Muscle of leg (tissue), 16 donors: ENCODE measurements at places on chromosomes 5 and 9. TPM values are rescaled to one million over a fixed set of nuclear protein-coding genes. Genes with fewer than 3 reads are reported as not detected.

PCDHAC2 gene
- 3.9 TPM for polyA plus RNA-seq

DNA sequence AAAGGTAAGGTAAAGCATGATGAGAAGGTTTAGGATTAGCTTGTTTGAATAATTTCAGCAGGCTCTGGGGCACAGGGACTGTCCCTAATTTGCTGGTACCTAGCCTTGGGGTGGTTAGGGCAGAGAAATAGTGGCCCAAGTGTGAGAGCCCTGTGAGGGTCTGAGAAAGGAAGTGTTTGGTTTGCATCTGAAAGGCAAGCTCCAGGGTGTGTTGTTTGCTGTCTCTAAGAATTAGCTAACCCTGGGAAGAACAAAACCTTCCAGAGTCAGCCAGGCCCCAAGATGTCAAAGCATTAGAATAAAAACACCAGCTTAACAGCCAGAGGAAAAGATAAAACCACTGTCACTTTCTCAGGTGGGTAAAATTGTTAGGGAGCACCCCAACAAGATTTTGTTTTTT lies 31.0 kb downstream of the TMEM252 start:
- no peak for DNase-seq
- no peaks in the 10 kb centered on the region for H3K36me3 ChIP-seq
- H3K27ac ChIP-seq, result no peak overlapping the region
- H3K4me3 ChIP-seq, result no peak overlapping the region
- H3K27me3 ChIP-seq, result no peaks in the 10 kb centered on the region
- H3K4me1 ChIP-seq, result peaks cover 5% of the 10 kb centered on the region

ARID3C gene
- polyA plus RNA-seq, result not detected

DNA sequence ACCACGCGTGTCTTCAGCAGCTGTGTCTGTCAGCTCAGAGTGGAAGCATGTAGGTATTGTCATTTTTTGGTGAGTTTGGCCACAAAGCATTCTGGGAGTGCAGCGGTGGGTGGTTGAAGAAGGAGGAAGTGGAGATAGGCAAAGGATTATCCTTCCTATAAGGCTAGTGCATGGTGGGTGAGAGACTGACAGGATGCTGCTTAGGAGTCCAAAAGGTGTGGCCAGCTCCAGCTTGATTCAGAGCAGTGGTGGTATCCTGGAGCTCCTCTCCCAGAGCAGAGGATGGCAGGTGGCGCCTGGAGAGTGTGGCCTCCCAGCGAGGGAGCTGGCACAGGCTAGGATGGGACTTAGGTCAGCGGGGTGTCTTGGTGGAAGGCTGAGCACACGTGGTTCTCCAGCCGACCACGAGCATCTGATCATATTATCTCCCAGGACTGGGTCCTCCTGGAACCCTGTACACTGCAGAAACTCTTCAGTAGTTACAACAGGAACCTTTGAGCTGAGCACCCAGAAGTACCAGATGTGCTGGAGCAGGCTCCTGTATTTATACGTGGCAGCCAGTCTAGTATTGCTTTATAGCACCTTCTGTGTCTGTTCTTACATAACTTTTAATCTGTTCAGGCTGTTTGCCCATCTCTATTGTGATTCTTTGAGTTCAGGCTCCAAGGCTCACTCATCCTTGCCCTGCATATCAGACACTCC lies 29.6 kb downstream of the MAML1 start:
- peaks cover 18% of the 10 kb centered on the region for H3K36me3 ChIP-seq
- H3K27me3 ChIP-seq, result no peaks in the 10 kb centered on the region
- peaks cover 39% of the 10 kb centered on the region for H3K4me1 ChIP-seq
- H3K27ac ChIP-seq, result peak overlapping the region; percentile 29

DNA sequence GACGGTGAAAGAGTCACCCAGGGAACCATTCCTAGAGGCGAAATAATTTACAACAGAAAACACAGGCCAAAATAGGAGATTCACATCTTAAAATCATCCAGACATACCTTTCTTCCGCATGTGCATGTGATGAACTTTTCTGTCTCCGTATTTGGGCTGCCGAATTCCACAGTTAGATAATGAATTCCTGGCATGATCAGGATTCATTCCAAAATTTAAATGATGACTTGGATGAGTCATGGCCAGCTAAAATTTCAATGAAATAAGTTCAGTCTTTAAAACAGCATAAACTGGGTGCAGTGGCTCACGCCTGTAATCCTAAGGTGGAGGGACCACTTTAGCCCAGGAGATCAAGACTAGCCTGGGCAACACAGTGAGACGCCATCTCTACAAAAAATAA lies 82.7 kb downstream of the DROSHA start:
- no peak overlapping the region for H3K27ac ChIP-seq
- no peak overlapping the region for H3K4me3 ChIP-seq
- H3K36me3 ChIP-seq, result peaks cover 35% of the 10 kb centered on the region
- DNase-seq, result no peak
- no peaks in the 10 kb centered on the region for H3K27me3 ChIP-seq
- no peaks in the 10 kb centered on the region for H3K4me1 ChIP-seq

DNA sequence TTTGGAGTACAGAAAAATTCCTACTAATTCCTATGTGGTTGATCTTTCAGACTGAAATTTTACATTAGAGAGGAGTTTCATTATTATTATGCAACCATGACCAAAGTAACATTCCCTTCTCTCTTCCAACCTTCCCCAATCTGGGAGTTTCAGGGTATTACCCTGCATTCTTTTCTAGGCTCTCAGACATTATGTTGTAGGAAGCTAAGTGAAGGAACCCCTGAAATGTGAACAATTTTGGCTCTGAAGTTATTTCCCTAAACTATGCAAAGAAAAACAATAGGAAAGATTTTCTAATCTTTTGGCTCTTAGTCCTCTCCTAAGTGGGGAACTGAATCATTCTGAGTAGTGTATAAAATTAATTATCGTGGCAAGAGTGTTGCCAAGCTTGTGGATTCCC lies 63.3 kb upstream of the ZFAND5 start:
- no peak overlapping the region for H3K4me3 ChIP-seq
- no peaks in the 10 kb centered on the region for H3K27me3 ChIP-seq
- H3K36me3 ChIP-seq, result no peaks in the 10 kb centered on the region
- peak; percentile 25 for DNase-seq

DNA sequence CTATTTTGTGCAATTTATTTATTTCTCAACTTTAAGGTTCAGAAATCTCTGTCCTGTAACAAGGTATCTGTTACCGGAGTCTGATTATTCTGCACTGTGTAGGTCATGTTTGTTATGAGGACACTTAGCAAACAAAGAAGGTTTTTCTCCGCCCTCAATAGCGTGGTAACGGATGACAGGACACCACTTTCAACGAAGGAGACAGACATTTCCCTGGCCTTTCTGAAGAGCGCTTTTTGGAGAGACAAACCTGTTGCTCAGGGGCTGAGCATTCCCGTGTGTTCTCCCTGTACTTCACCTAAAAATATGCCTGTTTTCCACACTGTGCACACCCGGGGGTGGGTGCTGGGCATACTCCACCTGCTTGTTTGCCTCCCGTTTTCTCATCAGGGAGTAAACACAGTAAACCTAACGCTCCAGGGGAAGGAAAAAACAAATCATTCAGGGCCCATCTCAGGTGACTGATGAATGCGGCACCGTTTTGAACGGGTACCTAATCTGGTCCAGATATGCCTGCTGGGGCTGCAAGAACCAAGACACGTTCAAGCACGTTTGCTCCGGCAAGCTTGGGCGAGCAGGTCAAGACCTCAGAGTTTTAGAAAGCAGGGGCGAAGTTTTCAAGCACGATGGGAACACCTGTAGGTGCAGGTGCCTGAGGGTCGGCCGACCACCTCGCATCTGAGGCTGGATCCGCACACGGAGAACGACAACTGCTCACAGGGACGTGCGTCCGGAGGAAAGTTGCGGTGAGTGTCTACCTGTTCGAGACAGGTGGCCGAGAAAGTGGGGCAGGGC lies 859 bp downstream of the RETREG1 start:
- H3K4me3 ChIP-seq, result peak overlapping the region; percentile 34
- H3K4me1 ChIP-seq, result peaks cover 8% of the 10 kb centered on the region
- no peak overlapping the region for H3K27ac ChIP-seq
- H3K36me3 ChIP-seq, result no peaks in the 10 kb centered on the region
- no peak for DNase-seq

GRCh38 chr5:134510970-134511795 lies 14.3 kb upstream of the JADE2 start:
- no peaks in the 10 kb centered on the region for H3K36me3 ChIP-seq
- no peaks in the 10 kb centered on the region for H3K27me3 ChIP-seq
- H3K4me1 ChIP-seq, result no peaks in the 10 kb centered on the region
- no peak for DNase-seq
- no peak overlapping the region for H3K4me3 ChIP-seq

CYSRT1 gene
- polyA plus RNA-seq, result 5.6 TPM

DNA sequence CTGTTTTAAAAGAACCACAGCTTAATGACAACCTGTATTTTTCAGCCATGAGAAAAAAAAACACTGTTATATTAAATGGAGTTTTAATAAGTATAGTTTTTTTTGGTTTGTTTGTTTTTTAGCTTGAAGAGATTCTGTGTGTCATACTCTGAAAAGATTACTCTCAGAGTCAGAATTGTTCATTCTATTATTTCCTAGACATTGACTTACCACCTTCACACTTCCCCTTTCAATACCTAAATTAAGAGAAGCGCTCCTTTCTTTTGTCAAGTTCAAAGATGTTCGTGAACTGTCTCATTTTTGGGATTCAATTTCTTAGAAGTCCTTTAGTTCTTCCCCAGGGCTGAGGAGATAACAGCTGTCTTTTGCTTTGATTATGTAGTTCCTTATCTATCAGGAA lies 1201.6 kb upstream of the NUDT12 start:
- no peak overlapping the region for H3K27ac ChIP-seq
- H3K4me1 ChIP-seq, result no peaks in the 10 kb centered on the region
- no peak overlapping the region for H3K4me3 ChIP-seq
- no peak for DNase-seq
- no peaks in the 10 kb centered on the region for H3K27me3 ChIP-seq

DNA sequence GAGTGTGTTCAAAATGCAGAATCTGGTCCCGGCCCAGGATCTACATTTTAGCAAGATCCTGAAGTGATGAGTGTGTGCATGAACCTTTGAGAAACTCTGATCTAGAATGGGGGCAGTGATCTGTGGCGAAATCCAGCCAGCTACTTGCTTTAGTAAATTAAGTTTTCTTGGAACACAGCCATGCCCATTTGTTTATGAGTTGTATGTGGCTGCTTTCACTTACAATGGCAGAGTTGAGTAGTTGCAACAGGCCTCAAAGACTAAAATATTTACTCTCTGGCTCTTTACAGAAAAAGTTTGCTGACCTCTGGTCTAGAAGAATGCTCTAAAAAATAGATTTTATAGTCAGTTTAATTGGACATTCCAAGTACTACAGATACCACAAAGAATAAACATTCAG lies 588.3 kb downstream of the BNC2 start:
- no peak for DNase-seq
- no peak overlapping the region for H3K27ac ChIP-seq
- no peak overlapping the region for H3K4me3 ChIP-seq
- peaks cover 8% of the 10 kb centered on the region for H3K4me1 ChIP-seq
- no peaks in the 10 kb centered on the region for H3K27me3 ChIP-seq

ESM1 gene
- polyA plus RNA-seq, result 2.7 TPM

DNA sequence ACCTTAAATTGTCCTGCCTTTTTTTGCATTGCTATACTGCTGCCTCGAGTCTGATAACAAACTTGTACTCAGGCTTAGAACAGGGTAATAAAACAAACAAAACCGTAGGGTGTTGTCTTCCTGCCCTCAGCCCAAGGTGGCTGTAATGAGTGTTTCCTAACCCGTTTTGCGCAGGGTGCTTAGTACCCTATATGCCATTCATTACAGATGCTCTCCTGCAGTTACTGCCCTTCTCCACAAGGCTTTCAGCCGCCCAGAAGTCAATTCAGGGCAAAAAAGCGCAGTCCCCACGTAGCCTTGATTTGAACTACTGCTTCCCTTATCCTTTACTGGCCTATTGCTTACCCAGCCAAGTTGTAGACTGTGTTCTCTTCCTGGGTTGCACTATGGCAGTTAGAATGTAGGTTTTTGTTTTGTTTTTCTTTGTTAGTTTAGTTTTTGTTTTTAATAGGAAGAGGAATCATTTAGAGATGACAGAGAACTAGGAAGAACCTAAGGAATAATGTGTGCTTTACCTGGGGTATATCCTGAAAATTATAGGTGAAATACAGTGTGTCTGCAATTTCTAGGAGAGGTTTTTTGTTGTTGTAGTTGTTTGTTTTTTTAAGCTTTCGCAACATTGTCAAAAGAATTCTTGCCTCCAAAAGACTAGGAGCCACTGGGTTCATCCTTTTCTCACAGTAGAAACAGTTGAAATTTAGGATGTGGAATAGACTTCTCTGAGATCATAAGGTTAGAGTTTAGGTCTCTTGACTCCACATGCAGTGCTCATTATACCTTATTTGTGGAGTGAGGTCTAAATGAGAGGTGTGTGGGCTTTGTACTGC lies 1.3 kb downstream of the HMGXB3 start:
- peaks cover 17% of the 10 kb centered on the region for H3K36me3 ChIP-seq
- H3K27me3 ChIP-seq, result no peaks in the 10 kb centered on the region
- H3K4me3 ChIP-seq, result peak overlapping the region; percentile 88
- peak overlapping the region; percentile 32 for H3K27ac ChIP-seq

DNA sequence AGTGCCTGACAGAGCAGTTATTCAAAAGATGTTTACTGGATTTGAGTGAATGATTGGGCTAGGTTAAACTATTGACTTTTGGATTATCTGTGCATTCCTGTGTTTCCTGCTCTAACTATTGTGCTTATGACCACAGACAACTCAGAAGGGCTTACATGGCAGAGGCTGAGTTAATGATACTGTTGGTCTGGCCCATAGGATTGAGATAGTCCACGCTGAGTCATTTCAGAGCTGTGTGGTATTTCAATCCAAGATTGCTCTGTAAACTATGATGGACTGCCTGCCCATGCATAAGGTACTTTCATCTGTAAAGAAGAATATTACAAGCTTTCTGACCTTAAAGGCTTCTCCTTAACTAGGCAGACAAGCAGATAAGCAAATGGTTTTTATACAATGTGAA lies 49.1 kb upstream of the SLIT3 start:
- H3K27ac ChIP-seq, result no peak overlapping the region
- no peak overlapping the region for H3K4me3 ChIP-seq

- peaks cover 41% of the 10 kb centered on the region for H3K4me1 ChIP-seq
- H3K27ac ChIP-seq, result no peak overlapping the region
- H3K27me3 ChIP-seq, result no peaks in the 10 kb centered on the region
Measured at GRCh38 chr5:151002681-151003502, 17.5 kb upstream of the GPX3 start.

CTSL gene
- polyA plus RNA-seq, result 50.9 TPM

GRCh38 chr9:20319641-20320337 lies 302.5 kb downstream of the MLLT3 start:
- peaks cover 16% of the 10 kb centered on the region for H3K4me1 ChIP-seq
- H3K36me3 ChIP-seq, result no peaks in the 10 kb centered on the region
- no peak overlapping the region for H3K27ac ChIP-seq
- H3K4me3 ChIP-seq, result no peak overlapping the region

- H3K27ac ChIP-seq, result peak overlapping the region; percentile 71
- H3K4me1 ChIP-seq, result peaks cover 59% of the 10 kb centered on the region
- no peaks in the 10 kb centered on the region for H3K27me3 ChIP-seq
- no peak overlapping the region for H3K4me3 ChIP-seq
Measured at GRCh38 chr9:134662143-134662876, 20.7 kb downstream of the COL5A1 start.

ZNF462 gene
- polyA plus RNA-seq, result 11.9 TPM

SLC1A3 gene
- 23.6 TPM for polyA plus RNA-seq

PTPN3 gene
- 3.6 TPM for polyA plus RNA-seq
